ENCODE measurements at places on chromosomes 16 and 17.

DNA sequence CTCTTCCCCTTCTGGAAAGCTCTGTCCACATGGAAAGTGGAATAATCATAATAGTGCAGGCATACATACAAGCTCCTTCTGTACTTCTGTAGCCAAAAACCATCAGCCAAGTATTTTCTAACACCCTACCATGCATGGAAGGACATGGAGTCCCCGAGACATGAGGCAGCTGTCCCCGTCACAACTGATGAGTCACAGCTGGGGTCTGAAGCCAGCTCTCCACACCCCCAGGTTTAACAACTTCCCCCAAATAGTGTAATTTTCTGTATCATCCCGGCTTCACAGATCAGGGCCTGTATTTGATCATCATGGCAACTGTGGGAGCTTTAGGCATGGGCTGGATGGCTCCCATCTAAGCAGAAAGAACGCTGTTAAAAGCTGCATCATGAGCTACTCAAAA, 16.6 kb downstream of the C16orf96 start:
- DNase-seq, result no peak

- no peak for DNase-seq
Observed at GRCh38 chr16:54142787-54143186, 143.8 kb downstream of the IRX3 start.

- DNase-seq, result no peak
Observed at GRCh38 chr16:58037365-58038057, 12.0 kb downstream of the MMP15 start.

GRCh38 chr16:81415751-81416150, 28.9 kb upstream of the CMIP start:
- no peak for DNase-seq

DNA sequence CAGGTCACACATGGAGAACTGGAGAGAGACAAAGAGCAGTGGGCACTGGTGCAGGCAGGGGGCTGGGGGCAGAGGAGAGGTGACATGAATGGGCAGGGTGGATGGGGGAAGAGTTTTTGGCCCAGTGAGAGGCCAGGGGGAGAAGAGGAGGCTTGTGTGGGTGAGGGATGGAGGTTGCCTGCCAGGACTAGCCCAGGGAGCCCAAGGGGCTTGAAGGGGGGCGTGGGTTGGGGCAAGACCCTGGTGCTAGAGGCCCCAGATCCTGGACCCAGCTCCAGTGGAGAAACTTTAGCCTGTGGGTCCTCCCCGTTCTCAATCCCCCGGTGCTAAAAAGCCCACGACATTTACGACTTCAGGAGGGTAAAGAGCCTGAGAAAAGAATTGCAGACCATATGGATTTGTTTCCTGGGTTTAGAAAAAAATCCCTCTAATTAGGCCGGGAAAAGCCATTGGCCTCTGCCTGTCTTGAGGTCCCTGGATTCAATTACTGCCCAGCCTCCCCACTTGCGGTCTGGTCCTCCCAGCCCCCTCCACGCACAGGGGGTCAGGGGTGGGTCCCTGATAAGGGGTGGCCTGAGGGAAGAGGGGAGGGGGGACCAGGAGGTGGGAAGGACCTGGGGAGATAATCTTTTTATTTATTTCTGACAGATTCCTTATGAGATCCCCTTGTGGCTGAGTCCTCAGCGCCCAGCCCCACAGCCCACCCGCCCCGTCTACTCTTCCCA, 33.0 kb downstream of the NGFR start:
- DNase-seq, result no peak

GRCh38 chr16:280552-280951, at the start of gene ARHGDIG:
ARHGDIG (plus strand) TSS chr16:280591; CDS start chr16:280681, 90 bp downstream.
- DNase-seq, result no peak

DNA sequence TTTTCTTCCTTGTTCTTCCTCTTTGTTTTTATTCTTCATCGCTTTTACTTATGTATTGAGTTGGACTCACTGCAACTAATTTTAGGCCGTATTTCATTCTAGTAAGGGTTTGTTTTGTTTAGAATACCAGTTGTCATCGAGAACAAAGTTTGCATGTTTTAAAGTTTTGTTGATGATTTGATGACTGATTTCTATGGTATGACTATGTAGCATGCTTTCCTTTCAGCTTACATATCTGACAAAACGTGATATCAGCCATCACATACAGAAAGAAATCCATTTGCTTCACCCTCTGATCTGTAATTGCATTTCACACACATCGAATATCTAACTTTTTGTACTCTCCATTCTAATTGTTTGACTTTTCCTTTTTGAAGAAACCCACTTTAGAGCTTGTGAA, 4.0 kb downstream of the PRKCA start:
- peak; percentile 76 for DNase-seq

DNA sequence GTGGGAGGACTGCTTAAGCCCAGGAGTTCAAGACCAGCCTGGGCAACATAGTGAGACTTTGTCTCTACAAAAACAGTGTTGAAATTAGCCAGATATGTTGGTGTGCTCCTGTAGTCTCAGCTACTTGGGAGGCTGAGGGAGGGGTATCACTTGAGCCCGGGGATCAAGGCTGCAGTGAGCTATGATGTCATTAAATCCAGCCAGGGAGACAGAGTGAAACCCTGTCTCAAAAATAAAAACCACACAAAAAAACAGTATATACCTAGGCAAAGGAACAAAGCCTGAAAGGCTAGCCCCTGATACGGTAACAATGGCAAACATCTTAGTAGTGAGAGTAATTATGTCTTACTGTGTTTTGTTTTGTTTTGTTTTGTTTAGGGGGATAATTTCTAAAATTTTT, 38.0 kb downstream of the TOM1L2 start:
- DNase-seq, result no peak

DNA sequence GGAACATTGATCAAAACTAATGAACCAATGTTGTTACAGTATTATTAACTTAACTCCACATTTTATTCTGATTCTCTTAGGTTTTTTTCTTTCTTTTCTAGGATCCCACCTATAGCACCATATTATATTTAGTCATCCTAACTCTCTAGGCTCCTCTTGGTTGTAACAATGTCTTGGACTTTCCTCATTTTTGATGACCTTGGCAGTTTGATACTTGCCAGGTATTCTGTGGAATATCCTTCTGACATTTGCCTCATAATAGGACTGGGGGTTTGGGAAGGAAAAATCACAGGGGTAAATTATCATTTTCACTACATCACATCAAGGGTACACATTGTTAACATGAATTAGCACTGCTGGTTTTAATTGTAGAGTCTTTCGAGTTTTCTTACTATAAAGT, 851.6 kb upstream of the SOX9 start:
- no peak for DNase-seq

DNA sequence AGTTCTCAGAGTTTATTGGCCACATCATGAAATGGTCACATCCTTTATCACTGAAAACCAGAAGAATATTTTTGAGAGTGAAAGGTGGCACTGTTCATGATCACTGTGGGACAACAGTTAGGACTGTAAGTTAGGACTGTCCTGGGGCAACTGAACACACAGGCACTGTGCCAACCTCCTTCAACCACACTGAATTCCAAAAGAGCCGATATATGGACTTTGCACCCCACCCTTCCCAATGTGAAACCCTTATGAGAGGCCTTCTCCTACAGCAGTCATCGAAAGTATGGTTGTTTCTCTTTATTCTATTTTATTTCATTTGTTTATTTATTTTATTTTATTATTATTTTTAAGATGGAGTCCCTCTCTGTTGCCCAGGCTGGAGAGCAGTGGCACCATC, 353.5 kb downstream of the TOX3 start:
- DNase-seq, result no peak

- no peak for DNase-seq
Observed at GRCh38 chr16:72996291-72997062, 51.5 kb downstream of the ZFHX3 start.

GRCh38 chr17:65121368-65121767, 15.8 kb upstream of the RGS9 start:
- no peak for DNase-seq

DNA sequence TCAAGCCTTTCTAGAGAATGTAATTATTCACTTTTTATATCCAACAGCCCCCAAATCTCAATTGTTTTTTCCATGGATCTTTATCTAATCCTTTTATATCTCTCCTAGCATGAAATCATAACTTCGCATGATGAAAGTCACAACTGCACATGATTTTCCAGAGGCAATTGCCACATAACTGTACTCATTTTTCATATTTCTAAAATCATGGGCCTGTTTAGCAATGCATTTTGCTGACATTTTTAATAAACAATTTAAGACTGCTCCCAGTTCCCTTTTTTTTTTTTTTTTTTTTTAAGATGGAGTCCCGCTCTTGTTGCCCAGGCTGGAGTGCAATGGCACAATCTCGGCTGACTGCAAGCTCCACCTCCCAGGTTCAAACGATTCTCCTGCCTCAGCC, 83.5 kb downstream of the VMP1 start:
- DNase-seq, result no peak

- no peak for DNase-seq
Observed at GRCh38 chr16:67105881-67106280, 3.9 kb upstream of the PHAF1 start.
